Peyer's patch (tissue), 4 donors: ENCODE measurements at places on chromosomes 2 and 18.
A peak's percentile ranks its signal among the peaks of the same experiment; 100 is the strongest.

DNA sequence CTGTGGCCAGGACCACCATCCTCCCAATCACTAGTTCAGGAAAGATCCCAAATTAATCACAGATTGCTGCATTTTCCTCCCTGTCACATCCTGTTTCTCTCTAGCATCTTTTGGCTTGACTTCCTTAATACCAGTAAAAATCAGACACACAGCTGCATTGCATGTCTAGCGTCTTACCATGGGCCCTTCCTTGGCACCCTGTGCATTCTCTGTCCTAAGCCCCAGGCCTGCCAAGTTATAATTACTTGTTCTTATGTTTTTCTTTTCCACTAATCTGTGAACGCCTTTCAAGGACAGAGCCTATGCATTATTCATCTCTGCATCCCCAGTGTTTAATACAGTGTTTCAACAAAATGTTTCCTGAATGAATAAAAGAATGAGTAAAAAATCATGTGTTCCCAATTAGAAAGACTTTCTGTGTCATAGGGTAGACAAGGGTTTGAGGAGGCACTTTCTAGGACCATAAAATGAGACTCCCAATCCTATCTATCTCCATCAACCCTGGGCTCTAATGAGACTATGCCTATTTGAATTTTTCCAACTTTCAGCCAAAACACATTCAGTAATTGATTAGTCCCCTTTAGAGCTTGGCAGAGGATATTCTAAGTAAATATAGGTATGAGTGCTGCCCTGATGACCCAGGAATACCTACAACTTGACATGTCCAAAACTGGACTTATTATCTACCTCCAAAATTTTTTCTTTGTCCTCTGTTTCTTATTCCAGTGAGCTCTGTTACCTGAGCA lies 10.3 kb upstream of the NT5C1B start:
- H3K4me1 ChIP-seq, result no peaks in the 10 kb centered on the region
- no peak overlapping the region for H3K27ac ChIP-seq
- H3K36me3 ChIP-seq, result no peaks in the 10 kb centered on the region
- no peaks in the 10 kb centered on the region for H3K27me3 ChIP-seq
- no peak overlapping the region for H3K4me3 ChIP-seq

DNA sequence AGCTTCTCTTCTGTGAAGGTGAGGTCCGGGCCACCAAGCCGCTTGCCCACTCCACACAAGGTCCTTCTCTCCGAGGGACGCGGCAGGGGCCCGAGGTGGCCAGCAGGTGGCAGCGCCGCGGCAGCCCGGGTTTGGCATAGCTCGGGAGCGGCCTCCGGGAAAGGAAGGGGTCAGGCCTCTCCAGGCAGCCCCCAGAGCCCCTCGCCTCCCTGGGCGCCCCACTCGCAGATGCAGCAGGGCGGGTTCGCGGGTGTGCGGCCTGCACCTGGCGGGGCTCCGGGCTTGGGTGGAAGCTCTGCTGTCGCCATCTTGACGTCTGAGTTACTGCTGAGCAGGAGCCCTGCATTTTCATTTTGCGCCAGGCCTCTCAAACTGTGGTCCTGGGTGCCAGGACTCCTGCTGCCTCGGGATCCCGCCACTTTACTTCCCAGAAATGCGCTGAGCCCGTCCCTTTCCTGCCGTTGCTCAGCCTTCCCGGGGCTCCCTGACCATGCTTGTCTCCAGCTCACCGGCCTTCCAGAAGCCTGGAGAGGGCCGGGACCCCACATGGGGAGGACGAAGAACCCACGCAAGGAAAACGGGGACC lies 18.6 kb upstream of the NCL start:
- H3K27me3 ChIP-seq, result no peaks in the 10 kb centered on the region
- DNase-seq, result peak; percentile 75
- peak overlapping the region; percentile 75 for H3K27ac ChIP-seq
- H3K4me1 ChIP-seq, result peaks cover 9% of the 10 kb centered on the region
- no peaks in the 10 kb centered on the region for H3K36me3 ChIP-seq
- peak overlapping the region; percentile 56 for H3K4me3 ChIP-seq

DNA sequence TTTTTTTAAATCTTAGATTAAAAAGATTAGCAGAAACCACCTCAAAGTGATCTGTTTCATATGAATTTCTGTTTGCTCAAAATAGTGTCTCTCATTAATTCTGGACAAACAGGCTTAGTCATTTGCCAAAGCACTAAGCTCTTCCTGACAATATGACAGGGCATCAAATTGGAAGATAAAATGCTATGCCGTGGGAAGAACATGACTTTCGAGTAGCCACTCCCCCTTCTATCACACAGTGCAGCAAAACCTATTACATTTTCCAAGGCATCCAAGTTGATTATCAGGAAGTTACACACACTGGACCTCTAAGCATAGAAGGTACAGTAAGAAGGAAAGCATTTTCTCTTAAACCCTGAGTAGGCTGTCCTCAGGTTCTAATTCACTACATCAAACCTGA lies 89.5 kb downstream of the STK39 start:
- H3K4me3 ChIP-seq, result no peak overlapping the region
- no peaks in the 10 kb centered on the region for H3K4me1 ChIP-seq
- no peaks in the 10 kb centered on the region for H3K36me3 ChIP-seq
- H3K27me3 ChIP-seq, result no peaks in the 10 kb centered on the region
- no peak for DNase-seq
- H3K27ac ChIP-seq, result no peak overlapping the region

DNA sequence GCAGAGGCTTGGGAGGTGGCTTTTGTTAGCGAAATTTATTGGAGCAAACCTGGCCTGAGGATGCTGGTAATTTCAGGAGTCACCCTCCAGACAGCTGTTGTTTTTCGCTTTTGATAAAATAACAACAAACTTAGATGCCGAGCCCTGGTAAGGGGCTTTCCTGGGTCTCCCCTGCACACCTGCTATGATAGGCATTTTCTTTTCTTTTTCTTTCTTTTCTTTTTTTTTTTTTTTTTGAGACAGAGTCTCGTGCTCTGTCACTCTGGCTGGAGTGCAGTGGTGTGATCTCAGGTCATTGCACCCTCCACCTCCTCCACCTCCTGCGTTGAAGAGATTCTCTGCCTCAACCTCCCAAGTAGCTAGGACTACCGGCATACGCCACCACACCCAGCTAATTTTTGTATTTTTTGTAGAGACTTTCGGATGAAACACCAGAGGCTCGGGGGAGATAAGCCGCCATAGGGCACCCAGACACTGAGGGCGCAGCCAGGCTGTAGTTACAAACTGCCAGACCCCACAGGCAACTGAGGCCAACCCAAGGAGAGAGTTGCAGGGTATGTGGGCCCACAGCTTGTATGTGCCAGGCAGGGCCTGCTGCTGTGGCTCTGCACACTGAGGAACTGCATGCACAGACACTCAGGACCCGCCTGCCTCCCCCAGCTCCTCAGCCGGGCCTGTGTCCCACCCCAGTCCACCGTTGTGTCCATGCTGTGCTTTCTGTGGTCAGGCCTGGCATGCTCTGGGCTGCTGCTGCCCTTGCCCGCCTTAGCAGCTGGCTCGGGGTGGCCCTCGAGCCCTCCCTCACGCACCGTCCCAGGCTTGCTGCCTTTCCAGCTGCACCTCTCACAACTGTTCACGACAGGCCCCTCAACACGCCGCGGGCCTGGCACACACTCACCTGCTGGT lies 3.9 kb downstream of the GYPC start:
- no peak for DNase-seq
- H3K27ac ChIP-seq, result peak overlapping the region; percentile 93
- no peak overlapping the region for H3K4me3 ChIP-seq
- no peaks in the 10 kb centered on the region for H3K36me3 ChIP-seq

- H3K27me3 ChIP-seq, result no peaks in the 10 kb centered on the region
- no peak for DNase-seq
- no peaks in the 10 kb centered on the region for H3K4me1 ChIP-seq
- no peak overlapping the region for H3K4me3 ChIP-seq
These were observed 22.9 kb downstream of the SH3BP4 start for GRCh38 chr2:234974501-234975385.

DNA sequence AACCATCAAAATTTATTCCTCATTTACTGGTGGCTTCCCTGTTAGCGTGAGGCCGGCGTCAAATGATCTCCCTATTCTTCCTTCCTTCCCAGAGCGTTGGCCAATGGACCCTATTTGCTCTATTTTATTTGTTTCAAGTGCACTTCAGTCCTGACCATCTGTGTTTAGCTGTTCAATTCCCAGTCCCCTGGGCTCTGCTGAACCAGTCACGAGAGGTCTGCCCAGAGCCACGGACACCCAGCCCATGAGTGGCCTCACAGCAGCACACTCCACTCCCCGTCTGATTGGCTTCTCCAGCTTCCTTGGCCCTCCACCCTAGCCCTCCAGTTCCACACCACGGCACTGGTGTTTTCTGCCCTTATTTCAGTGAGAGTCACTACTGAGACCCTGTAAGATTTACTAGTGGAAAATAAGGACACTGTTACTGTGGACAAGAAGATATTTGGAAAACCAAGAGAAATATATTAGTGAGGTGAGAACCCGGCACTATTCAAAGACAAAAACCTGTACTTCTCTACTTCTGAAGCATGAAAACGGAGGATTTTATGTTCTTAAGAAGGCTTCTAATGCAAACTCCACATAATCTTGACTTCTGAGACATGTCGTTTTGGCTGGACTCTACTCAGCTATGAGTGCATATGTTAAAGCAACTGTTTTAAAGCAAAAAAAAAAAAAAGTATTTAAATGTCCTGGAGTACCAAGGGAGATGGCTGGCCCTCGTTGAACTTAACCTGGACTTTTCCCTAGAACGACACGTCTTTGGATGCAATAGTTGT lies 86.6 kb downstream of the COL6A3 start:
- H3K27me3 ChIP-seq, result no peaks in the 10 kb centered on the region
- no peak overlapping the region for H3K4me3 ChIP-seq
- H3K36me3 ChIP-seq, result no peaks in the 10 kb centered on the region
- H3K27ac ChIP-seq, result peak overlapping the region; percentile 16
- no peak for DNase-seq

DNA sequence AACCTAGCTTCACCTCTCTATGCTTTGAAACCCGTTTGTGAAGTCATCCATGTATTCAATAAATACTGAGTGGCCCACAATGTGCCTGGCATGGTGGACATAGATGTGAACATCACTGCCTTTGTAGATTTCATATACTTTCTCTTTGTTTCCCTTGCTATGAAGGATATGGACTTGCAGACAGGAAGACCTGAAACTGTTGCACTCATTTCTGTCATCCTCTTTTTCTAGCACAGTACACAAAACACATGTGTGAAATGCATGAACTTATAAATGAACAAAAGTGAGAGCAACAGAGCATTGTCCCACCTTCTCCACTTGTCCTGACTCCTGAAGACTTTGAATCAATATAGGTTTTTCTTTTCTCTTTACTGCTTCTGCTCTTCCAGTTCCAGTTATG lies 249.4 kb upstream of the LINC00305 start:
- DNase-seq, result no peak
- H3K4me1 ChIP-seq, result no peaks in the 10 kb centered on the region
- no peaks in the 10 kb centered on the region for H3K36me3 ChIP-seq
- no peak overlapping the region for H3K27ac ChIP-seq
- H3K4me3 ChIP-seq, result no peak overlapping the region

DNA sequence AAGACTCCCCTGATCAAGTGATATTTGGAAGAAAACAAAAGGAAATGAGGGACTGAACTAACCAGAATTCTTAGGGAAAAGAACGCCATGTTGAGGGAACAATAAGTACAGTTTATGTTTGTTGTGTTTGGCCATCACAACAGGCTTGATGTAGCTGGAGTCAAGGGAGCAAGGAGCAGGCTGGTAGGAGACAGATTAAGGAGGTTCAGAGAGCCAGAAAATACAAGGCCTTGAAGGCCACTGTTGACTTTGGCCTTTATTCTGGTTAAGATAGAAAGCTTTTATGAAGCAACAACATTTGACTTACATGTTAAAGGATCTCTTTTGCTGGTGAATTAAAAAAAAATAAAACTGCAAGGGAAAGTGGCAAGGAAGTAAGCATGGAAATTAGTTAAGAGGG lies 754.1 kb upstream of the SLC8A1 start:
- H3K4me1 ChIP-seq, result no peaks in the 10 kb centered on the region
- no peak overlapping the region for H3K4me3 ChIP-seq
- no peaks in the 10 kb centered on the region for H3K27me3 ChIP-seq
- no peaks in the 10 kb centered on the region for H3K36me3 ChIP-seq

- no peak overlapping the region for H3K4me3 ChIP-seq
- H3K4me1 ChIP-seq, result no peaks in the 10 kb centered on the region
- peak overlapping the region; percentile 17 for H3K27ac ChIP-seq
- H3K36me3 ChIP-seq, result no peaks in the 10 kb centered on the region
- no peak for DNase-seq
- no peaks in the 10 kb centered on the region for H3K27me3 ChIP-seq
These were observed 37.7 kb downstream of the FOSL2 start for GRCh38 chr2:28430377-28430765.

GRCh38 chr2:98775146-98775986 lies 44.4 kb upstream of the MGAT4A start:
- H3K27me3 ChIP-seq, result no peaks in the 10 kb centered on the region
- DNase-seq, result no peak
- no peak overlapping the region for H3K27ac ChIP-seq
- H3K36me3 ChIP-seq, result no peaks in the 10 kb centered on the region
- H3K4me3 ChIP-seq, result no peak overlapping the region
